ENCODE measurements at places on chromosomes 3 and 15.

DNA sequence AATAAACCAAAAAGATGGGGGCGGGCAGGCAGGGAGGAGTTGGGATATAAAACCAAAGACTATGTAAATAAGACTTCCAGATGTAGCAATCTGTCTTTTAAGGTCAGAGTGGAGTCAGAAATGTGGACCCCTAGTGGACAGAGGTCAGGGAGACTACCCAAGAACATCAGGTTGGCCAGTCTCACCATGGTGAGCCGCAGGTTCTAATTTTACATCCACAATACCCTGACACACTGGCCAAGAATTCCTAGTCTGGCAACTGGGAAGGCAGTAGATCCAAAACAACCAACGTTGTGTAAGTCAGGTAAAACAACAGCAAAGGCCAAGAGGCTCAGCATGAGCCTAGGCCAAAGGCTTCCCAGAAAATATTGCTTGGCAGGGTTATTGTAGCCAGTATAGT is 203.4 kb downstream of the FOXP1 start:
- no peak for DNase-seq

GRCh38 chr3:127074900-127075360 is 92.0 kb downstream of the PLXNA1 start:
- DNase-seq = no peak

DNA sequence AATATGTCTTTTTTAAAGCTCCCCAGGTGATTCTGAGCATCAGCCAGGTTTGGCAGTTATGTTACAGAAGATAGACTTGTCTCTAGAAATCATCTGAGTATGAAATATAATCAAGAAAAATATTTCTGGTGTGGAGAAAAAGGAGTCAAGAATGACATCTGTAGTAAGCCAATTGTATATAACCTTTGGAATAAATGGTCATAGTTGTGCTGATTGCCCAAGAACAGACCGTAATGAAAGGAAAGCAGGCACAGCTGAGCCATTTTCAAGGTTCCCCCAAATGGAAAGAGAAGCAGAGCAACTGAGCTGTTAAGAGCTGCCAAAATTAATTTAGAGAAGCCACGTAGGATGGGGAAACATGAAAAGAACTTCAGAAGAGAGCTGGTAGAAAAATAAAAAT is 26.6 kb downstream of the GOLM2 start:
- no peak for DNase-seq

DNA sequence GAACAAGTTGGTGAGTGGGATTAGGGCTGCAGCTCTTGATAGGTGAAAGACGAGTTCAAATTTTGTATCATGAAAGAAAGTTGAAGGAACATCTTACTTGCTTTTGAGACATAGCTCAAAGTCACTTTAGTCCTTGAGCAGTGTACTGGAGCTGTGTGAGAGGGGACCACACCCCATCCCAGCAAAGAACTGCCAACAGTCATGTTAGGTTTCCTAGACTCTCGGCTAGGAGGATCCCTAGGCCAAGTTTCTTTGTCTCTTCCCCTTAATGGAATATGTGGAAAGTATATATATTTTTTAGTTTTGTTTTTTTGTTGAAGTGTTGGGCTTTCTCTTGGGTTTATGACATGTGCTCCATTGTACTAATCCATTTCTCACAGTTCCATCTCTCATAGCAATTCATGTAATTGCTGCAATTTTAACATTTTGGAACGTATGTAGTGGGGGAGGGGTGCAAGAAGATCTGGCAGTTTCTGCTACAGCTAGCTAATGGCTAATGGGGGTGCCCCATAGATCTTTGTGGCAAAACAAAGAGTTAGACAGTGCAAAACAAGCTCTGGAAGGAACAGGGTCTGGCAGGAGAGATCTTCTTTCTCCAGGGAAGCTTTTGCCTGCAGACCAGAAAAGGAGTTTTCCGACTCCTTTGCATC is 25.1 kb downstream of the TLNRD1 start:
- no peak for DNase-seq

DNA sequence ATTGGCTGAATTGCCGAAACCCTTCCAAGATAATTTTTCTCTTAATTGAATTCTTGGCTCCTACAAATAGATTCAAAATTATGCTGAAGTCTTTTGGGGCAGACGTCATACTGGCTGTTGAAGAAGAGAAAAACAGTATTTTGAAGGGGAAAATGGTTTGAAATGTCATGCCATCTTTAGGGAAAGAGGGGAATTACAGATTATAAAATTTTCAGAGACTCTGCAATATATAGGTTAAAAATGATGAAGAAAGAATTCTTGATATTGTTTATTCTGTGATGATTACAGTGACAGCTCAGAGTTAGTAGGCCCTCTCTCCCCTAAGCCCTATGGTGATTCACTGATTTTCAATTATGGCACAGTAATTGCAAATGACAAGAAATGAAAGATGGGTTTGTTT is 86.1 kb downstream of the CGNL1 start:
- no peak for DNase-seq

GRCh38 chr3:120364821-120365220 is 15.7 kb upstream of the LRRC58 start:
- DNase-seq = no peak

GRCh38 chr15:39381517-39381916 is 199.4 kb upstream of the THBS1 start:
- no peak for DNase-seq

DNA sequence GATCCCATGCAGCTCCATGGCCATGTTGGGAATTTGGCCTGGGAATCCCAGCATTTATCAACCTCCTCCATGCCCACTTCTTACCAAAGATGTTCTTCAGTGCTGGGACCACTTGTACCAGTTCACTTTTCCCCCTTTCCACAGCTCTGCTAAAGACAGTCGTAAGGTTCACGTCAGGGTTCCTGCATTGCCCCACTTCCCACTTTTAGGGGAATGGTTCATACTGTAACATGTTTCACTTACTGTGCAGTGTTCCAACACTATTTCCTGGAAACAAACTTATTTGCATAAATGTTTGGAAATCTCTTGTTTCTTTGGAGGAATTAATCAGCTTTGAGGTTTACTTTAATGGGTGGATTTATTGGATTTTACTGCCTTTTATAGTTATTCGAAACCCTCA is 17.0 kb downstream of the APH1B start:
- no peak for DNase-seq

GRCh38 chr15:68380456-68380855 is 51.5 kb downstream of the ITGA11 start:
- no peak for DNase-seq

- DNase-seq = no peak
These were observed 289.5 kb downstream of the NEK10 start for GRCh38 chr3:27079427-27080257.

GRCh38 chr3:171309906-171310359 is 150.3 kb downstream of the TNIK start:
- DNase-seq = no peak

GRCh38 chr3:16447135-16447534 is 66.4 kb downstream of the RFTN1 start:
- no peak for DNase-seq
